Cardiac muscle cell (in vitro differentiated cells and primary cell): ENCODE measurements at places on chromosomes 1 and 21. TPM values are rescaled to one million over a fixed set of nuclear protein-coding genes. Genes with fewer than 3 reads are reported as not detected.
A peak's percentile ranks its signal among the peaks of the same experiment; 100 is the strongest.

GRCh38 chr1:192797891-192798290 lies 10.9 kb upstream of the RGS2 start:
- DNase-seq = no peak

The REG4 gene
- total RNA-seq = not detected in 2 replicates

DNA sequence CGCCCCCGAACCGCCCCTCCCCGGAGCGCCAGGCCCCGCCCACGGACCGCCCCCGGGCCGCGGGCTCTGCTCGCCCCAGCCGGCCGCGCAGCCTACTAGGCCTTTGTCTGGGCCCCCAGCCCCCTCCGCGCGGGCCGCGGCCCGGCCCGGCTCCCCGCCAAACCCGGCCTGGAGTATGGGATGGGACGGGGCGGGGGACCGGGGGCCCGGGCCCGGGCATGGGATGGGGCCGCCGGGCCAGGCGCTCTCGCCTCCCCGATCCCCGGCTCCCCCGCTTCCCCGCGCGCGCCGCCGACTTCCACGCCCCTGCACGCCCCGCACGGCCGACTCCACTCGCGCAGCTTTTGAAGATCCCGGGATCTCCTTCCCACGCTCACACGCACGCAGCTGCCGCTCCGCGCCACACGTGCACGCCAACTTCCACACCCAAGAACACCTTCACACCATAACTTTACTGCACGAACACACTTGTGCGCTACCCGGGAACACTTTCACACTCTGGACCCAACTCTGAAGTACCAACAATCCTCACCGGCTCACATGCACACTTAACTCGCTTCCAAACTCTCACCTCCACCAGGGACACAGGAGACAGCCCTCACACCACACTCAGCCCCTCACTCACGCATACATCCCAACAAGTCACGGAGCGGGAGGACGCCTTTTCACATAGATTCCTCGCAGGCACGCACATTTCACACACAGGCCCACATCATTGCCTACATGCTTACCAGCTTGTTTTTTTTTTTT lies 437 bp upstream of the HSPG2 start:
- DNase-seq = peak; percentile 92

The FNDC10 gene
- 30.9 and 46.5 TPM in 2 replicates for total RNA-seq

- DNase-seq = no peak
These were observed 11.4 kb downstream of the FAM89A start for GRCh38 chr1:231028682-231029081.

DNA sequence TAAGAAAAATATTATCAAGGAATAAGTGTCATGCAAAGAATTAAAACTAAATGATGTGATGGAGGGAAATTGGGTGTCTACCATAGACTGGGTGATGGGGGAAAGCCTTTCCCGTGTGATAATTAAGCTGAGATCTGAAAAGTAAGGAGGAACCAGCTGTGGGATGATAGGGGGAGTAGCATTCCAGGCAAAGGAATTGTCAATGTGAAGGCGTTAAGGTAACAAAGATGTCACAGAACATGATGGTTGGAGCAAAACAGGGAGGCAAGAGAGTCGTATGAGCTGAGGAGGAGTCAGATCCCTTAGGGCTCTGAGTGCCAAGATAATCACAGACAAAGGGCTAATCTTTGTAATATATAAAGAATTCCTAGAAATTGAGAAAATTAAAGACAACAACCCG lies 170.1 kb downstream of the CDC7 start:
- no peak for DNase-seq
